ENCODE measurements at places on chromosomes 12 and 14.
A peak's percentile ranks its signal among the peaks of the same experiment; 100 is the strongest.

DNA sequence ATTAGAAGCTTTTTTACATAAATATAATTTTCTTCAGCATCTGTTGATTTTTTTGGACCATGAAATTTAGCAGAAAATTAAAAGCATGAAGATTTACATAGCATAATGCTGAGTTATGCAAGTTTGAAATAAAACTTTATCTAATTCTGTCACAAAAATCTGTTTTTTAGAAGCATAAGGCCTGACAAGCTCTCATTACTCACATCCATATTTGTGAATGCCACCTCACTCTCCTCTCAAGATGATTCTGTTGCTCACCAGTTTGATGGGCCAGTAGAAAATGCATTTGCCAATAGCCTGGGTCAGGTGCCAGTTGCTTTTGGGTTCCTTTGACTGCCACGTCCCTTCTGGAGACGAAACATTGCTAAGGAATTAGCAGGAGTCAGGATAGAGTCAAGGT lies 181.5 kb upstream of the ATP2B1 start:
- no peak for DNase-seq

DNA sequence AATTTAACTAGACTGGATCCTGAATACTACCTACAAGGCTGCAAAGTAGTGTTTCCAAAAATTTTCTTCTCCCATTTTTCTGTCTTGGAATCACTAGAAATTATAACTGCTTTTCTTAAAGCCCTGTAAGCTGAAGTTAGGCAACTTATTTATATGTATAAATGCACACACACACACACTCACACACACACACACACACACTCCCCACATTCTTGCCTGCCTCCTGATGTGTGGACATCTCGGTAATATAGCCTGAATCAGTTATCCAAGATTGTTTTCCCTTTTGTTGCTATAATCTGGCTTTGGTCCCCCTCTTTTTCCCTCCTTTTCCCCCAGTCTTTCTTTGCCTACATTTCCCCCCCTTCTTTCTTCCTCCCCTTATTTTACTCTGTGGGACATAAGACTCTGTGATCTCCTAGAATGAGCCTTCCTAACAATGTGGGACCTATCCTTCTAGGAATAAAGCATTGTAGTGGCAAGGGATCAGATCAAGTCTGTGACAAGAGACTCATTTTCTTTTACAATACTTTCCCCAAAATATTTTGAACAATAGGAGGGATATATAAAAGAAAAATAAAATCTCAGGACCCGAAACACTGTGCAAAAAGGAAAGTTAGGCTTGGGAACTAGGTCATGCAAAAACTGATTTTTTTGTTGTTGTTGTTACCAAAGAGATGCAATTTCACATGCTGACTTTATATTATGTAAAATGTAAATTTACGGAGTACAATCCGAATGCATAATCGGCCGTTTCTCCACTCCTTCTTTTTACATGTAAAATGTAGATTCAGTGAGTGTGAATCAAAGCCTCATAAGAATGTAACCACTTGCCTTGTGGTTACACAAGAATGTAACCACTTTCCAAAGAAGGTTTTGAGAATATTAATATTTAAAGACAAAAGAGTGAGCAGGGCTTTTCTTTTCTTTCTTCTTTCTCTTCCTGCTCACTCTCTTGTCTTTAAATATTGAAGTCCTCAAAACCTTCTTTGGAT lies 26.3 kb upstream of the CD69 start:
- no peak for DNase-seq

DNA sequence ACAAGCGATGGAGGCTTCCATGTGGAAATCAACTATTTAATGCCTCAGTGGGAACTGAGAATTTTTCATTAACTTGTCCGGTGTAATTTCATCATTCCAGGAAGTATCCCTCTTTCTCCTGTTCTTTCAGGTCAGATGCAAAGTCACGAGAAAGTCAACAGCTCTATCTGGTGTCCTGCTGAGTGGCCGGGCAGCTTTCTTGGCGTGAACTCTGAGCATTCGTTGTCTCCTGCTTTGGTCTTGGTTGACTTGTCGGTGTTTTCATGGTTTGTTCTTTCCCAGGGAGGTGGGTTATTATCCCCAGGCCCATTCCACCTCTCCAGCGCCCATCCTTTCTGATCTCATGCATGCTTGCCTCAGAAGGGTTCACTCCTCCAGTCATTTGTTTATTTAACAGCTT lies 149.1 kb downstream of the GLT1D1 start:
- DNase-seq = no peak

DNA sequence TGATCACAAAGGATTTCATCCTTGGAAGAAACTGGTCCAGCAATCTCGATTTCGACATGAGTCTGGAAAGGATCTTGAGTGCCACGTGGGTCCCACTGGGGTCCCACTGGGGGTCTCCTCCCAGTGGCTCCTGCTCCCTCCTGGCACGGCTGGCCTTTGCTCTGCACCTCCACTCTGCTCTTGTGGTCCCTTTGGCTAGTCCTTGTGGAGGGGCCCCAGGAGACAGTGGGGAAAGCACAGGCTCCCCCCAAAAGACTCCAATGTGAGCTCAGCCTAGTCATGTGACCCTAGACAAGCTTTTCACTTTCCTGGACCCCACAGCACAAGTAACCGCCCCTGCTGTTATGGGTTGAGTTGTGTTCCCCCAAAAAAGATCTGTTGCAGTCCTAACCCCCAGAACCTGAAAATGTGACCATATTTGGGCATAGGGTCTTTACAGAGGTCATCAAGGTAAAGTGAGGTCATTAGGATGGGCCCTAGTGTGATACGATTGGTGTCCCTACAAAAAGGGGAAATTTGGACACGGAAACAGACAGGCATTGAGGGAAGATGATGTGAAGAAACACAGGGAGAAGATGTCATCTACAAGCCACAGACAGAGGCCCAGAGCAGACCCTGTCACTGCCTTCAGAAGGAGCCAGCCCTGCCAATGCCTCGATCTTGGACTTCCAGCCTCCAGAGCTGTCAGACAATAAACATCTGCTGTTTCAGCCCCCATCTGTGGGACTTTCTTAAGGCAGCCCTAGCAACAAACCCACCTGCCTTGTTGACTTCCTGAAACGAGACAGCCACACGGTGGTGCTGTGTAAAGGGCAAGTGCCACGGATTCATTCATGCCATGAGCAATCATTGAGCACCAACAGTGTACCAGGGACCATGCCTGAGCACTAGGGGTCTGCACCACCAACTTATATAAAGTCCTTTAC lies 23.8 kb upstream of the PPP2R5C start:
- DNase-seq = peak; percentile 40

DNA sequence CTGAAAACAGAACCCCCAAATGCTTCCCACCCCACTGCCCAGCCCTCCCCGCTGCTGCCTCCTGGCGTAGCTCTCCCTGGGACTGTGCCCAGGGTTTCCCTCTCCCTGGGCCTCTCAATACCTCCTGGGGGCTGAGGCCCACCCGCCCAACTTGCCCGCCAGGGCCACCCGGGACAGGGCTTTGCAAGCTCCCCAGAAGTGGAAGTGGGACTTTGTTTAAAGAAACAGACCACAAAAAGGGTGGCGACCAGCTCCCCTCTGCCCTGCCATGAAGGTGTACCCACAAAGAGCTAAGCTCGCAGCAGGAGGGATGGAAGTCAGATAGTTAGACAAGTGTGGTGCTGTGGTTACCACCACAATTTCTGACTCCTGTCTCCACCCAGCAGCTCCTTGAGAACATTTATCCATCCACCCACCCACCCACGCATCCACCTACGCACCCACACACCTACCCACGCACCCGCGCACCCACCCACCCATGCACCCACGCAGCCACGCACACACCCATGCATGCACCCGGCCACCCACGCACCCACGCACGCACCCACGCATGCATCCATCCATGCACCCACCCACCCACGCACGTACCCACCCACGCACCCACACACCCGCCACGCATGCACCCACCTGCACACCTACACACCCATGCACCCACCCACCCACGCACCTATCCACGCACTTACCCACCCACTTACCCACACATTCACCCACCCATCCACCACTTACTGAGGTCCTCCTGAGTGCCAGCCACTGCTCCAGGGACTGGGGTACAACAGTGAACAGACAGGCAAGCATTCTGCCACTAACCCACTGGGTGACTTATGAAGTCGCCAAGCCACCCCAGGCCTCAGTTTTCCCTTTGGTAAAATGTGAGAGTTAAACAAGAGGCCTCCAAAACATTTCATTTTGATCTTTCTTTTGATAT lies 127.3 kb downstream of the SCARB1 start:
- no peak for DNase-seq

DNA sequence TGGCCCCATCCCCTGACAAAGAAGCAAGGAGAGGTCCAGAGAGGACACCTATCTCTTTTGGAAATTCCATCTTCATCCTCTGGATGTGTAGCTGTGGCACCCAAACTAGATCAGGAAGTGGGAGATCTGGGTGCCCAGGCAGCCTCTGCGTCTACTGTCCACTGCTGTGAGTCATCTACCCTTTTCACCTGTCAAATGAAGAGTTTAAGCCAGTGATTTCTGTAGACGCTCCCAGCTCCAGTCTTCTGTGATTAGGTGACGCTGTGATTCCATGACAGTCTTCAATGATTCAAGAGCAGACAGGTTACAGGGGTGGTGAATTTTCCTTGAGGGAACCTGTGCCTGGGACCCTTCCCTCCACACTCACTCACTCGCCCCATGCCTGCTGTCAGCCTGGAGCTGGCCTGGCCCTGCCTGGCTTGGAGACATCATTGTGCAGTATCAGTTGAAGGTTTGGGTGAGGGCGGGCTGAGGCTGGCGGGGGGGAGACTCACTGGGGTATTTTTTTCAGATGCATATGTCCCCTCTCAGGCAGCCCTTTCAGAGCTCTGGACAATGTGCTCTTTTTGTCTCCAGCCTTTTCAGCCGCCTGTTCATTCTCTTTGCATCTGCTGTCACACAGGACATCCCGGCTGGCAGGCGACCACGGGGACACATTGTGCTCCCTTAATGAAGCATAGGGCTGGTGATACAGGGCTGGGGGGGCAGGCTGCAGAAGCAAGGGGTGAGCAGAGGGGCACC lies 56.8 kb upstream of the PARP11 start:
- DNase-seq = no peak

DNA sequence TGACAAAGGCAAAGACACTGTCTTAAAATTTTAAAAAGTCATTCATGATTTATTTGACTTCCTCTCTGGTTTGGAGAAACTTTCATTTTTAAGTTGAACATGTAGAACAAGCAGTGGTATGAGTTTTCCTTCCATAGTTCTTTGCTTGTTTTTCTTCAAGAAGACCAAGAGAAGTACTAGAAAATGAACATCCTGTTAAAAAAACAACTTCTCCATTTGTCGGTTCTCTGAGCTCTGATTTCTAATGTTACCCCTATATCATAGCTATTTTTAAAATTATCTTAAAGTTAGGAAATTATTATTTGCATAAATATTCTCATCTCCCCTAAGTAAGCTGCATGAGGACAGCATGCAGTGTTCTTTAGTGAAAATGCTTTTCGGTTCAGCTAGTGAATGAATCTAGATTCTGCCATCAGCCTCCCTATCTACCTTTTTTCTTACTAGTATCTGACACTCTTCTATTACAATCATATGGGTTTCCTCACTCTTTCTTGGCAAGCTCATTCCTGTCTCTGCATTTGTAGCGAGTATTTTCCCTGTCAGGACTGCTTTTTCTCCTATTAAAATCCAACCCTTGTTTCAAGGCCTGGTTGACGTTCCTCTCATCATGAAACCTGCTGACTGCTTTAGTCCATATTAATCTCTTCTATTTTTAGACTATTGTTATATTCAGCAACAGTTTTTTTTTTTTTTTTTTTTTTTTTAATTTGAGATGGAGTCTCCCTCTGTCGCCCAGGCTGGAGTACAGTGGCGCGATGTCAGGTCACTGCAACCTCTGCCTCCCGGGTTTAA lies 15.8 kb downstream of the DIP2B start:
- no peak for DNase-seq

DNA sequence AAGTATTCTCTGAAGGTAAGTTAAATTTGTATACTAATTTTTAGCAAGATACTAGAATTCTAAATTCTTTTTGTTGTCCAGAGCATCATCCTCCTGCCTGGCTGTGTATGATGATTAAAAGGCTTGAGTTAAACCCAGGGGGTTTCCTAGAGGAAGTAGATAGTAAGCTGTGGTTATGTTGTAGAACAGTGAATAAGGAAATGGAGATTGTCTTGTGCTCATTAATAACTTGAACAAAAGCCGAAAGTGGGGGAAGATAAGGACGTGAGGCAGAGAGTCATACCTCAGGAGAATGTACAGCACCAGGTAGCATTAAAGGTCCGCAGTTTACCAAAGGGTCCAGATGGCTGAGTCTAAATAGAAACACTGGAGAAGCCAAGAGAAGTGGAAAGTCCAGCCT lies 42.0 kb downstream of the CKB start:
- DNase-seq = peak; percentile 45

DNA sequence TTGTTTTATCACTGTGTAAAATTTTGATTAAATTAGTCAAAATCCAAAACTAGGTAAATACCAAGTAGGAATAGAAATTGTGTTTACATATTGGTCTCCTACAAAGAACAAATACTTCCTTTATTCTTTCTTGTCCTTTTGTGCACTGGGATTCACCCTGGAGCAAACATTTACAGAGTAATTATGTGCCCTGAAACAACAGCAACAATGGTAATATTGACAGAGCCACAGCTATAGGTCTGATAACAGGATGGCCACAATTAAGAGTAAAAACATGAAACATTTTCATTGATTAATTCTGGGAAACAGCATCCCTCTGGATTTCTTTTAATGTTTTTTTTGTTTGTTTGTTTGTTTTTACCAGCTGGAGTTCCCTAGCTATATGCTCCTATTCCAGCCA lies 61.2 kb downstream of the SLC38A6 start:
- no peak for DNase-seq

DNA sequence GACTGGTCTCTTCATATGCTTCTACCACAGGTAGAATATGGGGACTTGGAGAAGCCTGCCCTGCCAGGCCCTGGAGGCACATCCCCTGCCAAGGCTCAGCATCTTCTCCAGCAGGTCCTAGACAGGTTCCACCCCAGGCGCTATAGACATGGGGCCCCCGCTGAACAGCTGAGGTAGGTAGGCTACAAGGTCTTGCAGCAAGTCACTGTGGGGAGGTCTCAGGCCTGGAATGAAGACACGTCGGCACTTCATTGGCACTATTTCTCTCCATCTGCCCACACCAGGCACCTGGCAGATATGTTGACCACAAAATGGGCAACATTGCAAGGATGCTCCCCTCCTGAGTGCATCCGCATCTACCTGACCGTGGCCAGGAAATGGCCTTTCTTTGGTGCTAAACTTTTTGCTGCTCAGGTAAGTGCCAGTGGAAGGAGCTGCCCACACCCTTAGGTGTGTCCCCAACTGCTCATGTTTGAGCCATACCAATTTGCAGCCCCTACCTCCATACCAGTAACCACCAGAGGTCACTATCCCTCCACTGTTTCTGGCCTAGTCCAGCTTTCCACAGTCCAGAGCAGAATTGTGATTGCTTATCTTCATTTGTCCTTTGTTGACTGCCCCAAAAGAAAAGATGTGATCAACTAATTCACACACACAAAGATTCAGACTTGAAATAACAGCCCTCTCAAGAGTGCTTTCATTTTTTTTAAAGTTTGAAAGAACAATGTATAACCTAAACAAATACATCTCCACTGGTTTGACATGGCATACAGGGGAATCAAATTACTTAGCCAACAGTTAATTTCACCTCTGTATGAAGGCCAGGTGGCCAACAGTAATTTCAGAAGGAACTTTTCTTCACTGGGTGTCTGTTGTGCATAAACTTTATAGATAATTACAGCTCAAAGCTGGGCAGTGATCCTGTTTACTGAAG lies 16.1 kb downstream of the PIGH start:
- DNase-seq = peak; percentile 64

- peak; percentile 24 for DNase-seq
Measured at GRCh38 chr14:75514673-75515628, 7.3 kb upstream of the BATF start.

Data from OCI-LY7 (cell line).